HTR-8/SVneo (cell line): ENCODE measurements at places on chromosomes 16 and 17.

DNA sequence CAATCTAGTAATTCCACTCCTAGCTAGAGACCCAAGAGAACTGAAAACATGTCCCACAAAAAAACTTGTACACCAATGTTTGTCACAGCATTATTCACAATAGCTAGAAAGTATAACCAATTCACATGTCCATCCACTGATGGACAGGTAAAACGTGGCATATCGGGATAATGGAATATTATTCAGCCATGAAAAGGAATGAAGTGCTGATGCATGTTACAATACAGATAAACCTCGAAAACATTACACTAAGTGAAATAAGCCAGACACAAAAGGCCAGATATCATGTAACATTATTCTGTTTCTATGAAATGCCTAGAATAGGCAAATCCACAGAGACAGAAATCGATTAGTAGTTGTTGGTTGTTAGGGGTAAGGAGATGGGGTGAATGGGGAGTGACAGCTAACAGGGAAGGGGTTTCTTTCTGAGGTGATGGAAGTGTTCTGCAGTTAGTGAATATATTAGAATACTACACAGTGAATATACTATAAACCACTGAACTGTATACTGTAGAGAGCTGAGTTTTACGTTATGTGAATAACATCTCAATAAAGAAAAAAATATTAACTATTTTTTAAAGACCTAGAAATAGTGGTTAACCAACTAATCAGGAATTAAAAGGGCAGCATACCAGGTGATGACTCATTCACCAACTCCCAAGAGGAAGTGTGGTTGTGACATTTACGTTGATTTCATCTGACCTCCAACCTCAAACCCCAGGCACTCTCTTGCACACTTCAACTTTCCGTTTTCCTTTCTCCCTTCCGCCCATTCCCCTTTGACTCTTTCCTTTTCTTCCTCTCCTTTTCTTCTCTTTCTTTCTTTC is 48.6 kb downstream of the GAS7 start:
- DNase-seq: peak; percentile 63

- DNase-seq: peak; percentile 69
These were observed 1.5 kb downstream of the TNFRSF12A start for GRCh38 chr16:3021449-3022207.

DNA sequence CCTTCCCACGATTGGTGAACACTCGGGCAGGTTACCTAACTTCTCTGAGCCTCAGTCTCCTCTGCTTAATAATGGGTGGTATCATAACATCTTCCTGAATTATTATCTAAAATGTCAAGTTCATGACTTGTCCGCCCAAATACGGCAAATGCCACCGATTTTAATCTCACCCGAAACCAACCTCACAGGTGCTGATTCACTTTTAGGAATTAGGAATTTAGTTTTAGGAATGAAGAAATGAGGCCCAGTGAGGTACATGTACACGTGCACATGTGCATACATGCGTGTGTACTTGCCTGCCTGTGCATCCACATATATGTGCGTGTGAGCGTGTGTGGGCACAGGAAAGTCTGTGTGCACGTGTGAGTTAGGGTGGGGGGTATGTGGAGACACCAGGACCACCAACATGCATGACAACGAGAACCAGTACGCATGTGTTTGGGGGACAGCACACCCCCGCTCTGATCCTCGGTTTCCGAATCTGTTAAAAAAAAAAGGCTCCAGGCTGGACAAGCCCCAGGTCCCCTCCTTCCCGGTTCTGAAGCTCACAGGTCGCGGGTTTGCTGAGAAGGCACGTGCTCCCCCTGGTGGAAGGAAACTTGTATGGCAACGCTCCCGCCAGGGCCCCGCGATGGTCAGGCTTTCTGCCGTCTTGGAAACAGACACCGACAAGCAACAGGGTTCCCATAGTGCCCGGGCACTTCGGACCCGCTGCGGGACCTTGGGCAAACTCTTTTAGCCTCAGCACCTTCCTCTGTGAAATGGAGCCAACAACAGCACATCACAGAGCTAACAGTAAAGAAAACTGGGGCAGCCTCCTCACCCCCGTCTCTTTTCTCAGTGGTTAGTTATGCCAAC is 219.2 kb downstream of the RBFOX3 start:
- peak; percentile 84 for DNase-seq

DNA sequence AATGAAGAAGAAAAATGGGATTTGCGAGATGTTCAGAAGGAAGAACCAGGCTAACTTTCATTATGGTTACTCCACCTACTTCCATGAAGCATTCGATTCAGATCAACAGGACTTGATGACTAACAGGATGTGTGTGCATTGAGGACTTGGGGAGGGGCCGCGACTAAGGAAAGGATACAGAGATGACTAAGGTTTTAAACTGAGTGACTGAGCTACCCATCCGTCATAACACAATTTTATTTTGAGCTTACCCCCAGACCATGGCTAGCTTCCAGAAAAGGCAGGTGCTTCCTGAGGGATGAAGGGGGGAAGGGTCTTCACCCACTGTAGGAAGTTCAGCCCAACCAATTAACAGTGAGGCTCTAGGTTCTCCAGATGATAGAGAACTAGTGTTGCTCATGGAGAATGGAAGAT is 2.5 kb upstream of the CDYL2 start:
- DNase-seq: peak; percentile 53

GRCh38 chr16:27384425-27384824 is 17.5 kb upstream of the IL21R start:
- DNase-seq: no peak

DNA sequence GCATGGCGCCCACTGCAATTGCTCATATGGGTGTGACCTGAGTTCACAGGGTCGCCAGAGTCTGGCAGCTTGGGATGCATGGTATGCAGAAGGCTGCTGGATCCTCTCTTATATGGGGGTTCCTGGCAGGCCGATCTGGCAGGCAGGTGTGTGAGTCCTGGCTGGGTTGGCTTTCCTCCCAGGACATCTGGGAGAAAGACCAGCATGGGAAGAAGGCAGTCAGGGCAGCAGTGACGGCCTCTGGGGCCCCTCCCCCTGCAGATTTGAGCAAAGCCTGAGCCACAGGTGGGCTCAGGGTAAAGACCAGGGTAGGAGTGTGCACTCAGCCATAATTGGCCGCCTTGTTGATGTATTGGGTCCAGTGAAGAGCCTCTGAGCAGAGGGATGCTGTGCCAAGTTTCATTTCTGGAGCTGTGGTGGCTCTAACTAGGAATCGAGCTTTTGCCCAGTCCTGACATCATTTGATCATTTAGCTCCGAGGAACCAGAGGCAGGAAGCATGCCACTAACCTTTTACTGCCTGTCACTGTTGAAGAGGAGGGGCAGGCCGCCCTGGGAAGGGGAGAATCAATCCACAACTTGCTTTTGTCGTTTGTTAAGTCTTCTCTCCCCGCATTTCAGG is 174.3 kb downstream of the CCDC182 start:
- DNase-seq: no peak

GRCh38 chr17:17822616-17823015 is 14.2 kb downstream of the SREBF1 start:
- DNase-seq: no peak
